ENCODE measurements at places on chromosomes 4 and X.

GRCh38 chrX:15570145-15570544 is 30.6 kb downstream of the ACE2 start:
- no peak for DNase-seq

- no peak for DNase-seq
Observed at GRCh38 chrX:69493193-69493592, 10.9 kb upstream of the NALF2 start.

- no peak for DNase-seq
Observed at GRCh38 chr4:61619528-61619927, 419.4 kb downstream of the ADGRL3 start.

DNA sequence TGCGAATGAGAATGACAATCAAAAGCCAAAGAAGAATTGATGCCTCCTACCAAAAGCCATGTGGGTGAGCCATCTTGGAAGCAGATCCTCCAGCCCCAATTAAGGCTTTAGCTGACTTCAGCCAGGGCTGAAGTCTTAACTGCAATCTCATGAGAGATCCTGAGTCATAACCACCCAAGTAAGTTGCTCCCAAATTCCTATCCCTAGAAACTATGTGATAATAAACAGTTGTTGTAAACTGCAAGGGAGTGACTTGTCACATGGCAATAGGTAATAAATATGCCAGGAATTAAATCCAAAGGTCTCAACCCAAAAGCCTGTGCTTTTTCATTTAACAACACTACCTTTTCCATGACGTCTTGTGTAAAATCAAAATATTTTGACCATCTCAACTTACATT is 154.2 kb upstream of the TBL1X start:
- DNase-seq, result no peak

- no peak for DNase-seq
Observed at GRCh38 chr4:13323921-13324320, 160.2 kb downstream of the RAB28 start.

DNA sequence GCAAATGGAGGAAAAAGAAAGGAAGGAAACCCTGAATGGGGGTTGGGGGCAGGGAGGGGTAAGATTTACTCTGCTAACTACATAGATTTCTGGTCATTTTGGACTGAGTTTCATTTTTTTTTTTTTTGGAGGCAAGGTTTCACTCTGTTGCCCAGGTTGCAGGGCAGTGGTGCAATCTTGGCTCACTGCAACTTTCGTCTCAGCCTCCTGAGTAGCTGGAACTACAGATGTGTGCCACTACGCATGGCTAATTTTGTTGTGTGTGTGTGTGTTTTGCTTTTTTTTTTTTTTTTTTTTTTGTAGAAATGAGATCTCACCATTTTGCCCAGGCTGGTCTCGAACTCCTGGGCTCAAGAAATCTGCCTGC is 223.5 kb downstream of the APBB2 start:
- DNase-seq, result no peak

DNA sequence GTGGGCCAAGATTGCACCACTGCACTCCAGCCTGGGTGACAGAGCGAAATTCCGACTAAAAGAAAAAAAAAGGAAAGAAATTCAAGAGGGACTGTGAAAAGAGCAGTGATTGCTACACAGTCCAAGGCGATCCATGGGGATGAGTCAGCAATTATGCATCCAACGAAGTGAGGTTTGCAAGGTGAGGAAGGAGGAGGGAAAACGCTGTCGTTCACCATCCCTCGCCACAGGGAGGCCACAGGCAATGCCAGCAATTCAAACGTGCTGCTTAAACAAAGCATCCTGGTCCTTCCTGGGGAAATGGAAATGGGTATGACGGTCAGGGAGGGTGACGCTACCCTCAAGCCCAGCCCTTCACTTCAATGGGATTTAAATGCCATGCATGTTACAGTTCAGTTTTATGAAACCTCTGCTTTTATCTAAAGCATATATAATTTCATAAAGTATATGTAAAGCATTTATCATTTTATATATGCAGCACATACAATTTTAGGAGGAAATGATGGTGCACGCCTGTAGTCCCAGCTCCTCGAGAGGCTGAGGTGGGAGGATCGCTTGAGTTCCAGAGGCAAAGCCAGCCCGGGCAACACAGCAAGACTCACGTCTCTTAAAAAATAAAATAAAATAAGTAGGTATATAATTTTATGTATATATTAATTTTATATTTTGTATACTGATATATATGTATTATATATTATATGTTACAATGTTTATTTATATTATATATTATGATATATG is 108.7 kb downstream of the DHRSX start:
- no peak for DNase-seq

DNA sequence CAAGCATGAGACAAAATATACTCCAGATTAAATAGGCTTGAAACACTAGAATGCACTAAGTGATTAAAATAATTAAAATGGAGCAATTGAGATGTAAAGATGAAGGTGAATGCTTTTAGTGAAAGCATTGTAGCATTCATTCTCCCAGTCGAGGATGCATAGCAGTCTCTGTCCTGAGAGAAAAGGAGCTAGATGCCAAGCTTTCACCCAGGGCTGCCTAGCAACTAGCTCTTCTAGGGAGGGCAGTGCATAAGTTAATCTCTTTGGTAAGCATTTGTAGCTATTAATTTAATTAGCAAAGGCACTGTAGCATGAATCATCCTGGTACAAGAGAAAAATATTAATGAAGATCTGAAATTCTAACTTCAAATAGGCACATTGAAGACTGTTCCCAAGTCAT is 1014.8 kb downstream of the C4orf33 start:
- no peak for DNase-seq

DNA sequence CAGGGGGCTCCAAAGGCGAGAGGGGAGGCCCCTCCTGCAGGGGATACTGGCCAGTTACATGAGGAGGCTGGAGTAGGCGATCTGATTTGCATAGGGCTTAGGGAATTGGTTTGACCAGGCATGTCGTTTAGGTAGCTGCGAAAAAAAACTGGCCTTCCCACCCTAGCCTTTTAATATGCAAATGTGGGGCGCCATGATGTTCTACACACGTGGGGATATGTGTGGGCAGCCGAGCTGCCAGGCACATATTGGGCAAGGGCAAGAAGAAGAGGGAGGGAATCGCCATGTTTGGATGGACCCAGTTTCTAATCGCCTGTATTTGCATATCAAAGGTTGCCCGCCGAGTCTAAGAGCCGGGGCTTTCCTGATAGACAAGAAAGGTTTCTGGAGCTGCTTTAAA is 121.3 kb downstream of the PRKX start:
- DNase-seq, result no peak
